ENCODE measurements at places on chromosomes 7 and 10.

- DNase-seq: no peak
Measured at GRCh38 chr10:3401491-3401938, 228.9 kb upstream of the PITRM1 start.

GRCh38 chr7:5584096-5584495 lies 160.5 kb upstream of the TNRC18 start:
- no peak for DNase-seq

DNA sequence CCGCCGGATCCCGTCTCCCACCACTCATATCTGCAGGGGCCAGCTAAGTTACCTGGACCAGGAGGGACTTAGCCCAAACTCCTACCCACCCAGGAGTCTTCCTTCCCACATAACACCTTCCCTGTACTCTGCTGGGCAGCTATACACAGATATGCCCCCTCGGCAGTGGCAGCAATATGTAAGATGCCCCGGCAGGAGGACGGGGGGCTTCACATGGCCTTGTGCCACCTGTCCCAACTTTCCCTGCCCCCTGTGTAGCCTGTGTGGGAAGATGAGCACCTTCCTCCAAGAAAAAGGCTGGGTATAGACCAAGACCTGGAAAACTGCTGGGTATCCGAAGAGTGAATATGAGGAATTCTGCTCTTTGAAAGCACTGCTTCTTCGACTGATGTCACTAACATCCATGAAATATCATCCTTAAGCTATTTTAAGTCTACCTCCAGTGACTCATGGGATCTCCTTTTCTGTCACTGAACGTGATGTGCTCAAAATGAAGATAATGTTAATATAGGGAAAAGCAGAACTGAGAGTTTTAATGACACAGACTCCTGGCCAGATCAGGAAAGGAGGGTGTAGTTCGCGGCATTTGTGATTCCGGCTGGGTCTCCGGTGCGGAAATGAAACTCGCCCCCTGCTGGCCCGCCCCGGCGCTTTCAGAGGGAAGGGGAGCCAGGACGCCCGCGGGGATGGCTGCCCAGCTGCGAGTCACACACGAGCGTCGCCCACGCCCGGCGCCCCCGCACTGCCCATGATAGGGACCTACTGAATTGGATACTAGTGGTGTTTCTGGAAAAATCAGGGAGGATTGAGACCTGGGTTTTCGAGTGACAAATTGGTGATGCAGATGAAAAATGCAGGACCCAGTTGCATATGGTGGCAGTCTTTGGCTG lies 256.9 kb upstream of the NFE2L3 start:
- DNase-seq: no peak

DNA sequence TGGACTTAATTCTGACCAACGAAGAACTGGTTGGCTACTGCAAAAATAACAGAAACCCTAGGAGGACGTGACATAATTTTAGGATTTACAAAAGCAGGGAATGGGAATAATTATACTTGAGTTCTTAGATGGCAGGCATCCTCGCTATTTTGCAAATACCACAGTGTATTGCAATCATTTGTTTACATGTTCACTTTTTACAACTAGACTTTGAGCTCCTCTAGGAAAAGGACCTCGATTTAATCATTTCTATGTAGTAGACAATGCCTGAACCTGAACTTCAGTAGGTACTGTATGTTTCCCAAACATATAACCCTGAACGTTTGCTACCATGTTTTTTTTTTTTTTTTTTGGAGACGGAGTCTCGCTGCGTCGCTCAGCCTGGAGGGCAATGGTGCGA lies 137.7 kb downstream of the CNOT4 start:
- DNase-seq: no peak

Measured in NCI-H1694 (cell line).